Memory B cell (primary cell): ENCODE measurements at places on chromosomes 5 and 9.
A peak's percentile ranks its signal among the peaks of the same experiment; 100 is the strongest.

DNA sequence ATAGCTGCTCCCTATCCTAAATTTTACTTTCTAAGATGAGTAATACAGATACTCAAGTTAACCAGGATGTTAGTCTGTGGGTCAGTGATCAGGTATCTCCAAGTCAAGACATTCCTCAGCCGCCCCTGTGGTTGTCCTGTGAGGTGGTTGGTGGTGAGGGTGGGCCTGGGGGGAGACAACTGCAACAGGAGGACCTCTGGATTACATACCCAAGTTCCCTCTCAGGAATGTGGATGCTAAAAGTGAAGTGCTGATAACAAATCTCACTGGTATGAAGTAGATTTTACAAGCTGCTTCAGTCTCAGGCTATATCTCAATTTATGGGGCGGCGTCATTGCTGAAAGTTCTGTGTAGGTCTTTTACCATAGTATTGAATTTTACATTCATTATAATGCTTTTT, 38.3 kb downstream of the SLC1A3 start:
- H3K27ac ChIP-seq = no peak overlapping the region
- no peak overlapping the region for H3K4me3 ChIP-seq
- H3K36me3 ChIP-seq = no peaks in the 10 kb centered on the region
- H3K4me1 ChIP-seq = no peaks in the 10 kb centered on the region
- H3K27me3 ChIP-seq = peaks cover 9% of the 10 kb centered on the region
- DNase-seq = no peak

DNA sequence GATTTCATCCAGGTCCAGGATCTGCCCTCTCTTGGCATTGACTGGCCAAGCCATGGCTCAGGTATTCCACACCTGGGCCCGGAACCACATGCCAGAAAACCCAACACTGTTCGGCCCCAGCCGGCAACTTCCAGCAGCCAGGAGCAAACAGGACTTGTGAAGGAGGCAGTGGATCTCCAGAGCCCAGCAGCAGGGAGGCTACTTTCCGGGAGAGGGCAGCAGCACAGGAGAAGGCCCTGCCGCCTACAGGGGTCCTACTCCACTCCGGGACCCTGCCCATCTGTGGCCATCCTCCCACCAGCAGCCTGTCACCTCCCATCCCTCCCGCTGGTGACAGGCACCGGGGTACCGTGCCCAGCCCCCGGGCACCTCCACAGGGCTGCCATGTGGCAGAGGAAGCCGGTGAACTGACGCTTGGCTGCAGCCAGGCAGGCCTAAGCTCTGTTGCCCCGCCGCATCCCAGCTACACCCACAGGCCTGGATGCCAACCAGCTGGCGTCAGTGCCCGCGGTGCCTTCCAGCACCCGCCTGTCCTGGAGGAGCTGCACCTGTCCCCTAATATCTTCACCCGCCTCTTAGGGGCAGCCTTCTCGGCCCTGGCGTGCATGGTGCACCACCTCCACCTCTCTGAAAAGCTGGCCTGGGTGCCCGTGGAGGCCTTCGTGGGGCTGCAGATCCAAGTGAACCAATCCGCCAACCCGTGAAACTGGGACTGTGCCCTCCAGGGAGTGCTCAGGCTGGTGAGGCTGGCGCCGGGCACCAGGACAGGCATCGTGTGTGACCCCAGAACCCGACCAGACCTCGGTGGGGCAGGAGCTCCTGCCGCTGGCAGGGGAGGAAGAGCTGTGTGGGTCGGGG, 18.9 kb upstream of the SLC30A5 start:
- H3K4me3 ChIP-seq = no peak overlapping the region
- no peaks in the 10 kb centered on the region for H3K4me1 ChIP-seq
- no peaks in the 10 kb centered on the region for H3K36me3 ChIP-seq

DNA sequence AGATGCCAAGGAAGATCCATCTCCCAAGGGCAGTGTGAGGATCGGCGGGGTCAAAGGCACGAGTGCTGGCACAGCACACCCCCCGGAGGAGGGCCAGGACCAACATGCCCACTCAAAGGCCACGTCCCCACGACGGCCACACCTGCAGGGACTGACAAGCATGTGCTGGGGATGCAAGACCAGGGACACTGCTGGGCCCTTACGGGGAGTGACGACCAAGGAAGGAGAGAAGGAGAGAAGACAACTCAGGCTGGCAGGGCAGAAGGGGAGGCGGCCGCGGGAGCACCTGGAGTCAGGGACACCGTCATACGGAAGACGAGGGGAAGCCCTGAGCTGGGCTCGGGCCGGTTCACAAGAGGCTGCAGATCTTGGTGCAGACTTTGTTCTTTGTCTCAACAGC, 10.4 kb downstream of the QSOX2 start:
- no peaks in the 10 kb centered on the region for H3K27me3 ChIP-seq
- H3K4me1 ChIP-seq = peaks cover 54% of the 10 kb centered on the region
- no peak for DNase-seq
- H3K36me3 ChIP-seq = peaks cover 28% of the 10 kb centered on the region
- H3K4me3 ChIP-seq = no peak overlapping the region

- no peaks in the 10 kb centered on the region for H3K27me3 ChIP-seq
- H3K27ac ChIP-seq = no peak overlapping the region
- no peak overlapping the region for H3K4me3 ChIP-seq
These were observed 309.1 kb downstream of the ADAMTS6 start for GRCh38 chr5:65172486-65173129.

DNA sequence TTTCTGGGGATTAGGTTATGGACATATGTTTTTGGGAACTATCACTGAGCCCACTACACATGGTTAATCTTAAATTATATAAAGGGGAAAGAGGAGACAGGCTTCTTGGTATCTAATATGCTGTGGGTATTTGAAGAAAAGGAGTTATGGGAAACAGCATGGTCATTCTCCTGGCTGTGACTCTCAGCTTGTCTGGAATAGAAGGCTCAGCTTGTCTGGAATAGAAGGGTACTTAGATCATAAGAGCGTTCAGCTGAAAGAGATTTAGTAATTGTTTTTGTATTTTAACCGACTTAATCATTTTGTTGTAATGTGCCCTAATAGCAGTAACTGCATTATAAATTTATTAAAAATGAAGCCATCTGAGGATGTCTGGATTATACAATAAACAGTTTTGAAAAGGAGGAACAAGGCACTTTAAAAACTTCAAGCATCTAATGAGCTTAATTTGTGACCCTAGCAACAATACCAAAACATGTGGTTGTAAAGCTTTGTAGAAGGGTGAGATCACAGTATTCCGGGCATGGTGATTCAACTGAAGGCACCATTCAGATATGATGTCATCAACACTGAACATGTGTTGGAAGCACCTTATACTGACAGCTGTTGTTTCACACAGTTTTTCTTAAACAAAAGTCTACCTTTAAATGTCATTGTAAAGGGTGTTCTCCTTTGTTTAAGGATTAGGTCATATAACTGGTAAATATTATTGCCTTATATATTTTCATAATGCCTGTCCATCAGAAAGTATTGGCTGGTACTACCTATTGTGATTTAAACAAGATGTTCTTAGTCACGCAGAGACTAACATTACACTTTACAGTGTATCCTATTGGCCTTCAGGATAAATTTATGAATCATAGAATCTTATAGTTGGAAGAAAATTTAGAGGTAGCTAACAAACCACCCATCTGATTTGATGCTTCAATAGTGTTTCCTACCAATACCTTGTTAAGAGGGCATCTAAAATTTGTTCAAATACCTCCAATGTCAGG, 2174.1 kb upstream of the WWC1 start:
- H3K4me1 ChIP-seq = no peaks in the 10 kb centered on the region
- no peak overlapping the region for H3K27ac ChIP-seq
- H3K27me3 ChIP-seq = no peaks in the 10 kb centered on the region
- no peak overlapping the region for H3K4me3 ChIP-seq
- no peak for DNase-seq

GRCh38 chr5:124289130-124289529, 457.3 kb downstream of the ZNF608 start:
- H3K27me3 ChIP-seq = no peaks in the 10 kb centered on the region
- no peak for DNase-seq
- H3K4me1 ChIP-seq = no peaks in the 10 kb centered on the region

GRCh38 chr9:34869390-34869789, 88.7 kb upstream of the PHF24 start:
- H3K4me1 ChIP-seq = no peaks in the 10 kb centered on the region
- no peak overlapping the region for H3K27ac ChIP-seq
- H3K27me3 ChIP-seq = peaks cover 5% of the 10 kb centered on the region
- H3K36me3 ChIP-seq = no peaks in the 10 kb centered on the region
- no peak overlapping the region for H3K4me3 ChIP-seq
- DNase-seq = no peak

GRCh38 chr9:133533857-133534256, 647 bp upstream of the ADAMTSL2 start:
- H3K27me3 ChIP-seq = peaks cover 25% of the 10 kb centered on the region
- H3K4me1 ChIP-seq = peaks cover 8% of the 10 kb centered on the region
- H3K4me3 ChIP-seq = no peak overlapping the region
- H3K36me3 ChIP-seq = no peaks in the 10 kb centered on the region
- DNase-seq = no peak

GRCh38 chr9:76529653-76530052, 70.7 kb downstream of the GCNT1 start:
- H3K4me1 ChIP-seq = no peaks in the 10 kb centered on the region
- no peak overlapping the region for H3K27ac ChIP-seq
- peaks cover 2% of the 10 kb centered on the region for H3K27me3 ChIP-seq

DNA sequence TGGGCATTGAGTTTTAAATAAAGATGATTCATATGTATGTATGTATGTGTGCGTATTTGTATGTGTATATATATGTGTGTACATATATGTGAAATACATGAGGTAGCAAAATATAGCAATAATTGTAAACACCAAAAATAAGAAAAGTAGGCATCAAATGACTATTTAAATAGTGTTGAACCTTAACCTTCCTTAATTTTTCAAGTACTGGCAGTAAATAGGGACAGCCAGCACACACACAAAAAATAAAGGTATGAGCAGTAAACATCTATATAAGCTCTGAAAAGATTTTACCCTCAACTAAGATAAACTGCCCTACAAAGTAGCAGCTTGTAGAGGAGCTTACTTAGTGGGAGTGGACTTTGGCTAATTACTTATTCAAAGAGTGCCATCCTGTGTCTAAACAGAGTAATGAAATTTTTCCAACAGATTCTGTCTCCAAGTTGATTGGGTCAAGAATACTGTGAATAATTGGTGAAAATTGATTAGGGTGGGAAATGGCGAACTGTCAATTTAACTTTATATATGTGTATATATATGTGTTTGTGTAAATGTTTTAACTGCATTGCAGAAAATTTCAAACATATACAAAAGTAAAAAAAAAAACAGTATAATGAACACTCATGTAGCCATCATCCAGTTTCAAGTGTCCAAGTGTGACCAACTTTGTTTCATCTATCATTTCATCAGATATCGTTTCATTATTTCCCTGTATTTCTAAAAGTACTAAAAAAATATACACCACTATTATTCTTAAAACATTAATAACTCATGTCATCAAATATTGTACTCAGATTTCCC, 2.0 kb upstream of the ADAMTS6 start:
- DNase-seq = peak; percentile 36
- peaks cover 10% of the 10 kb centered on the region for H3K4me1 ChIP-seq
- H3K27ac ChIP-seq = peak overlapping the region; percentile 94

GRCh38 chr5:6545036-6545693, 87.7 kb downstream of the NSUN2 start:
- no peak overlapping the region for H3K27ac ChIP-seq
- H3K4me1 ChIP-seq = peaks cover 3% of the 10 kb centered on the region
- H3K27me3 ChIP-seq = peaks cover 17% of the 10 kb centered on the region
- no peak overlapping the region for H3K4me3 ChIP-seq

GRCh38 chr5:141101059-141101458, 786 bp downstream of the PCDHB3 start:
- DNase-seq = no peak
- no peaks in the 10 kb centered on the region for H3K4me1 ChIP-seq
- no peaks in the 10 kb centered on the region for H3K36me3 ChIP-seq
- H3K27ac ChIP-seq = no peak overlapping the region

DNA sequence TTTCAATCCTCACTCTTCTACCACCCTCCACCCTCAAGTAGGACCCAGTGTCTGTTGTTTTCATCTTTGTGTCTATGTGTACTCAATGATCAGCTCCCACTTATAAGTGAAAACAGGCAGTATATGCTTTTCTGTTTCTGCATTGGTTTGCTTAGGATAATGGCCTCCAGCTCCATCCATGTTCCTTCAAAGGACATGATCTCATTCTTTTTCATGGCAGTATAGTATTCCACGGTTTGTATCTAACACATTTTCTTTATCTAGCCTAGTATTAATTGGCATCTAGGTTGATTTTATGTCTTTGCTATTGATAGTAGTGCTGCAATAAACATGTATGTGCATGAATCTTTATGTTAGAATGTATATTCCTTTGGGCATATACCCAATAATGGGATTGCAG, 259.8 kb upstream of the KIF2A start:
- H3K36me3 ChIP-seq = no peaks in the 10 kb centered on the region
- no peak overlapping the region for H3K4me3 ChIP-seq
- DNase-seq = no peak
- no peaks in the 10 kb centered on the region for H3K4me1 ChIP-seq

DNA sequence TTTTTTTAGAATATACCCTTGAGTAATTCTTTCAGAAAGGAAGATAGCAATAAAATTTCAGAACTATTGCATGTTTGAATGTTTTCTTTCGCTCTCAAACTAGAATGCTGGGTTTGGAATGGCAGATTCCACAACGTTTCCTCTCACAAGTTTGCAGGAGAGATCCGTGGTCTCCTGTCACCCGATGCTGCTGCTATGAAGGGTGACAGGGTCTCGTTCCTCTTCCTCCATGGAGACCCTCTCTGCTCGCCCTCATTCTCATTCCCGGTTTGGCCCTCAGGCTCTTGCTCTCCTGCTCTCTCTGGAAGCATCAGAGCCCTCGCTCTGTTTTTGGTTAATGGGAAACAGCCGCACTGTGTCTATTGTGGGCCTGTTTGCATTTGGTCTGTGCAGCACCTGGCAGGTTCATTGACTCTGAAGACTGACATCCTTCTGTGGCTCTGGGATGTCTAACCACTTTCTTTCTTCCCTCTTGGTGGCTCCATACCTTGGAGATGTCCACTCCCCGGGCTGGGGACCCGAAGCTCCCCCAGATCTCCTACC, 12.6 kb upstream of the FAM163B start:
- H3K4me3 ChIP-seq = no peak overlapping the region
- peaks cover 5% of the 10 kb centered on the region for H3K36me3 ChIP-seq
- no peak overlapping the region for H3K27ac ChIP-seq
- DNase-seq = no peak
- H3K27me3 ChIP-seq = peaks cover 17% of the 10 kb centered on the region
- peaks cover 8% of the 10 kb centered on the region for H3K4me1 ChIP-seq

DNA sequence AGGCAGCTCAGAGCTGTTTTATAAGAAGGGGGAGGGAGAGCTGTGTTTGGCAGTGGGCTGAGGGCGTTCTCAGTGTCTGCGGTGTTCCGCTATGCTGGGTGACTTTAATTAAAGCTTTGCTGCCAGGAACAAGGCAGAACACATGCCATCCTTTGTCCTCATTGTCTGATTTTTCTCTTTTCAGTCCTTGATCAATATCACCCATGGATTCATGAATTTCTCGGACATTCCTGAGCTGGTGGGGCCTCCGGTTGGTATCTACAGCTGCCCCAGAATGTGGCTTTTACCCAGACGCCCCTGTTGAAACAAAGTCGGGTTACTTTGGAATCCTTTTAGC, 66.5 kb upstream of the TGFBR1 start:
- no peak overlapping the region for H3K4me3 ChIP-seq
- peaks cover 30% of the 10 kb centered on the region for H3K4me1 ChIP-seq
- DNase-seq = no peak
- no peaks in the 10 kb centered on the region for H3K27me3 ChIP-seq
- H3K27ac ChIP-seq = no peak overlapping the region
- no peaks in the 10 kb centered on the region for H3K36me3 ChIP-seq

- DNase-seq = no peak
- peaks cover 27% of the 10 kb centered on the region for H3K36me3 ChIP-seq
- peaks cover 2% of the 10 kb centered on the region for H3K4me1 ChIP-seq
- H3K4me3 ChIP-seq = no peak overlapping the region
- H3K27ac ChIP-seq = no peak overlapping the region
- no peaks in the 10 kb centered on the region for H3K27me3 ChIP-seq
These were observed 40.4 kb downstream of the FER start for GRCh38 chr5:108788142-108788541.
